ENCODE measurements at places on chromosomes 1 and 21. TPM values are rescaled to one million over a fixed set of nuclear protein-coding genes. Genes with fewer than 3 reads are reported as not detected.

The RIMS3 gene
- total RNA-seq: 3.8 TPM

The AMY1C gene
- total RNA-seq: 1.1 TPM

- DNase-seq: no peak
Observed at GRCh38 chr1:100028765-100029164, 59.0 kb downstream of the SLC35A3 start.

- DNase-seq: no peak
Observed at GRCh38 chr1:93420400-93420799, 27.5 kb upstream of the FNBP1L start.

DNA sequence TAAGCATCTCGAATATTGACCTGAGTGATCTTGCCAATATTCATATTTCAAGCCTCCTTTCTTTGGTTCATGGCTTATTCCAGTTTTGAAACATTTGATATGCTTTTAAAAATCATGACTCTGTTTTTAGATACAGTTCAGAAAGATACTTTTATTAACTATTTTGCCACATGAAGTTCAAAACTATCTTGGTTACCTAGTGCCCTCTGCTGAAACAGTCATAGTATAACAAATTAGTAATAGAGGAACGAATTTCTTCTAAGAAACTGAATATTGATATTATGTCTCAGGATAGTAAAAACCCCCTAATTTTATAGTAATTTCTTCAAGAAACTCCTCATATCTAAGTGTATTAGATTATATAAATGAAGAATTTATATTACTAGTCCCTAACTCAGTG is 52.6 kb upstream of the RC3H1 start:
- no peak for DNase-seq

All from thyroid gland (tissue), 4 donors.